ENCODE measurements at places on chromosomes 13 and 19.

DNA sequence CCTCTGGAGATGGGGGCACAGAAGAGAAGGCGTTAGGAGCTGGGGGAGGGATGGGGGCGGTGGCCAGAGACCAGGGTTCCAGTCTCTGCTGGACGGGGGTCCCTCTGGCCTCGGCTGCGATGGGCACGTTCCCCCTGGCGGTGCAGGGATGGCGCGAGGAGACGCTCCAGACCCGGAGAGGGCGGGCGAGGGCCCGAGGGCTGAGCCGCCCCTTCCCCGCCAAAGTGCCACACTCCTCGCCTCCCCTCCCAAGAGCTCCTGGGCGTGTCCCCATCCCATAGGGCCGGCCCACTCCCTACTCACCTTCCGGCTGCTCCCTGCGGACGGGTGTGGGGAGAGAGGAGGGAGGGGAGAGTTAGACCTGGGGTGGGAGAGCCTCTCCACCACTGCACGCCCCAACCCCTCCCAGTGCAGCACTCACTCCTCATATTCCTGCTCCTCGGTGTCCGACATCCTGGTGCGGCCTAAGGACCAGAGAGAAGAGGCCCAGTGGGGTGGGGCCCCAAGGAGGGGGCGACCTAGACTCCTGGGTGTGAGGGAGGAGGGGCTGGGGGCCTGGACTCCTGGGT, 2.2 kb downstream of the TNNT1 start:
- H3K4me3 ChIP-seq, result peak overlapping the region; percentile 63
- H3K27ac ChIP-seq, result no peak overlapping the region
- no peaks in the 10 kb centered on the region for H3K36me3 ChIP-seq

DNA sequence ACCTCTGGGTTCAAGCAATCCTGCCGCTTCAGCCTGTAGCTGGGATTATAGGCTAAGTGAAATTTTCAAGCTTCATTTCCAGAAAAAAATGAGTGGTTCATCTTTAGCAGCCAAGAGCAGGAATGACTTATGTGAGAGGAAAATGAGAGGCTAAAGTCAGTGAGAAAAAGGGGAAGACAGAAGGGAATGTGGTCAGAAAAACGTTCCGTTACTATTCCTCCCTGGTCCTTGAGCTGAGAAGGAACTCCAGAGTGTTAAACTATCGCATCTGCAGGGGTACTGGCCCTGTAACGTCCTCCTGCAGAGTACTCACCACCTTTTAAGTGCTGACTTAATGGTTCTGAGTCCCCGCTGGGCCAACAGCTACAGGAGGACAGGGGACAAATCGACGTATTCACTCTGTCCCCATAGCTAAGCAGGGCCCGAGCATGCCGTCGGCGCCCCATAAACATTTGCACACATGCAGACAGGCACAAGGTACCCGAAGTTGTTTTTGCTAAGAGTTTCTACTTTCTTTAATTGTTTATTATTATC, 88.1 kb downstream of the FLT1 start:
- H3K27ac ChIP-seq, result no peak overlapping the region
- DNase-seq, result no peak
- no peaks in the 10 kb centered on the region for H3K27me3 ChIP-seq
- H3K4me1 ChIP-seq, result no peaks in the 10 kb centered on the region
- no peak overlapping the region for H3K4me3 ChIP-seq

DNA sequence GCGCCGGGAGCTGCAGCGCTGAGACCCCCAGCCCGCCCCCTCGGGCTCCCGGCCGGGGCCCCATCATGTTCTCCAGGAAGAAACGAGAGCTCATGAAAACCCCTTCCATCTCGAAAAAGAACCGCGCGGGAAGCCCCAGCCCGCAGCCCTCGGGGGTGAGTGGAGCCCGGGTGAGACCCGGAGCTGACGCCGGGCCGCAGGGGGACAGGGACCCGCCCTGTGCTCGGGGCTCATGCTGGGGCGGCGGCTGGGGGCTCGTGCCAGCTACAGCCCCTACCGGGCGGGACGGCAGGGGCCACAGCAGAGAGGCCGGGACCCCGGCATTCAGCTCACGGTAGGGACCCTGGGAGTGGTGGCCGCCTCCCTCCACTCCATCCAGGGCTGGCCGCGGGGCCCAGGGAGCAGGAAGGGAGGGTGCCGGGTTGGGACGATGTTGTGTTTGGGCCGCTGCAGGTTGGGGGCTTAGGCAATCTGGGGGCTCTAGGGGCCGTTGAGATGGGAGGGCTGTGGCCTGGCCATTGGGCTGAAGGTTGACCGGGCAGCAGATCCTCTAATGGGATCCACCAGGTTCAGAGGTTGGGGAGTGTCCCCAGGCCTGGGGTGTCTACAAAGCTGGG, 482 bp downstream of the ARHGAP45 start:
- H3K4me1 ChIP-seq, result peaks cover 24% of the 10 kb centered on the region
- no peak overlapping the region for H3K27ac ChIP-seq

GRCh38 chr13:59700281-59700680, 463.4 kb downstream of the DIAPH3 start:
- no peaks in the 10 kb centered on the region for H3K36me3 ChIP-seq
- no peak overlapping the region for H3K4me3 ChIP-seq
- no peaks in the 10 kb centered on the region for H3K27me3 ChIP-seq

DNA sequence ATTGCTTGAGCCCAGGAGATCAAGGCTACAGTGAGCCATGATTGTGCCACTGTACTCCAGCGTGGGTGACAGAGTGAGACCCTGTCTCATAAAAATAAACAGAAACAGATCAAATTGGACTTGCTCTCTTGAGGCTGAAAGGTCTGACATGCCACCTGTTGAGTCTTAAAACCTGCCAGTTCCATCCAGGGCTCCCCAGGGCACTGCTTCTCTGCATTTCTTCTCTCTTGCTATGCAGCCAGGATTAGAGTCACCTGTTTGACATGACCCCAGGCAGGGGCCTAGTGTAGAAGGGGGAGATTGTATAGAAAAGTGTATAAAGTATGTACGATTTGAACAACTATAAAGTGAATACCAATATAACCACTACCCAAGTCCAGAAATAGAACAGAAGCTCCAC, 45.4 kb downstream of the ARHGAP35 start:
- H3K4me3 ChIP-seq, result no peak overlapping the region
- H3K36me3 ChIP-seq, result peaks cover 2% of the 10 kb centered on the region
- peaks cover 35% of the 10 kb centered on the region for H3K4me1 ChIP-seq
- DNase-seq, result no peak

DNA sequence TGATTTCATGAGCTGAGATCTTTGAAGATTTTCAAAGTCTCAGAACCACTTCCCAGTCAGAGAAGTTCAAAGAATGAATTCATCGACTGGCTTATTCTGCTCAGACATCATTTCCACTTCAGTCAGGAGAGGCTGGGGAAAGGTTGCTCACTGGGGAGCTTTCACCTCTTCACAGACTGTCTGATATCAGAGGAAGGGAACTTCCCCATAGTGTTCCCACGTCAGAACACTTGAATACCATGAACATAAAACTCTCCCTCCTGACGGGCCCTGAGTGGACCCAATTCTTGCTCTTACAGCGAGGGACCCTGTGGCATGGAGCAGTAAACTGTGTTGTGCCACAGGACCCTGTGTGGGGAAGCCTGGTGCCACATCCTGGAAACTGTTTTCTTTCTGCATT, 492.6 kb downstream of the COG6 start:
- no peak overlapping the region for H3K4me3 ChIP-seq
- H3K27me3 ChIP-seq, result no peaks in the 10 kb centered on the region
- no peak for DNase-seq
- H3K36me3 ChIP-seq, result no peaks in the 10 kb centered on the region
- peaks cover 8% of the 10 kb centered on the region for H3K4me1 ChIP-seq
- no peak overlapping the region for H3K27ac ChIP-seq

DNA sequence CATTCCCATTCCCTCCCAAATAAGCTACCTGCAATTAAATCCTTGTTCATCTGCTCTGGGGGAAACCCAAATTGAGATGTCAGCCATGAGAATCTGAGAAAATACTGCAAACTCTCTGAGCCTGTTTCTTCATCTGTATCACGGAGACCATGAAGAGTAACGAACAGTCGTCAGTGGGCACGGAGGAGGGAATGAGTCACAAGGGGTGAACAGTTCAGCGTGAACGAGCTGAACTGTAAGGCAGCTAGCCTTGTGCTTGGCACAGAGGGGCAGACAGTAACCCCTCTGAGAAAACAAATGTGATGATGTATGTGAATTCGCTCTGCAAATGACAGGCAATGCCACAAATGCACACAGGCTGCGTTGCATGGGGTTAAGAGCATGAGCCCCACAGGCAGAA, 288.7 kb downstream of the FOXO1 start:
- H3K4me1 ChIP-seq, result no peaks in the 10 kb centered on the region
- H3K36me3 ChIP-seq, result no peaks in the 10 kb centered on the region
- no peak overlapping the region for H3K4me3 ChIP-seq
- no peaks in the 10 kb centered on the region for H3K27me3 ChIP-seq

DNA sequence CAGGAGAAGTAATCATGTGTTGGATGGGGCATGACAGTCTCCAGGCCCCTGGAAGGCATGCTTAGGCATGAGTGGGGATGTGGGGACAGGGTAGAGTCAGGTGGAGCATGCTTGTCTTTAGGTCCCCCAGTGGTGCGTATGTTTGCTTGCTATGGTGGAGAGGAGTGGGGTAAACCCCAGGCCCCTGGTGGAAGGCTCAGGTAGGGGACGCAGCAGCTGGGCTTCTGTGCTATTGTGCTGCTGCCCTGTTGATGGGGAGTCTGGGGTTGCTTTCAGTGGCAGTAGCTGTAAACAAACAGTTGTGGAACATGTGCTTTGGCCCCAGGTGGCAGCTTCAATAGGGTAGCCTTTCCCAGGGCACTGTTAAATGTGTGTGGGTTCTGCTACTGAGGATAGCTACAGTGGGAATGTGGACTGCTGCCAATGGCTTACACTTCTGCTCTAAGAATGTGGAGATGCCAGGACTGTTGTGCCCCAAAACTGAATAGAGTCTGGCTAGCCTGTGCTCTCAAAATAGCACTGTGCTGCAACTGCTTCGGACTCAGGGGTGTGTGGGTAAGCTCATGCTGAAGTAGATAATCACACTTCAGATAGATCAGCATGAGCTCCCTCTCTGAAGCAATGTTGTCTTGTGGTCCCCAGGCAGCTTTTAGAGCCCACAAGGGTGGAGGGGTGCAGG, 1257.3 kb downstream of the DIAPH3 start:
- no peak for DNase-seq
- no peaks in the 10 kb centered on the region for H3K4me1 ChIP-seq
- H3K27me3 ChIP-seq, result no peaks in the 10 kb centered on the region
- no peak overlapping the region for H3K27ac ChIP-seq
- no peak overlapping the region for H3K4me3 ChIP-seq
- no peaks in the 10 kb centered on the region for H3K36me3 ChIP-seq

DNA sequence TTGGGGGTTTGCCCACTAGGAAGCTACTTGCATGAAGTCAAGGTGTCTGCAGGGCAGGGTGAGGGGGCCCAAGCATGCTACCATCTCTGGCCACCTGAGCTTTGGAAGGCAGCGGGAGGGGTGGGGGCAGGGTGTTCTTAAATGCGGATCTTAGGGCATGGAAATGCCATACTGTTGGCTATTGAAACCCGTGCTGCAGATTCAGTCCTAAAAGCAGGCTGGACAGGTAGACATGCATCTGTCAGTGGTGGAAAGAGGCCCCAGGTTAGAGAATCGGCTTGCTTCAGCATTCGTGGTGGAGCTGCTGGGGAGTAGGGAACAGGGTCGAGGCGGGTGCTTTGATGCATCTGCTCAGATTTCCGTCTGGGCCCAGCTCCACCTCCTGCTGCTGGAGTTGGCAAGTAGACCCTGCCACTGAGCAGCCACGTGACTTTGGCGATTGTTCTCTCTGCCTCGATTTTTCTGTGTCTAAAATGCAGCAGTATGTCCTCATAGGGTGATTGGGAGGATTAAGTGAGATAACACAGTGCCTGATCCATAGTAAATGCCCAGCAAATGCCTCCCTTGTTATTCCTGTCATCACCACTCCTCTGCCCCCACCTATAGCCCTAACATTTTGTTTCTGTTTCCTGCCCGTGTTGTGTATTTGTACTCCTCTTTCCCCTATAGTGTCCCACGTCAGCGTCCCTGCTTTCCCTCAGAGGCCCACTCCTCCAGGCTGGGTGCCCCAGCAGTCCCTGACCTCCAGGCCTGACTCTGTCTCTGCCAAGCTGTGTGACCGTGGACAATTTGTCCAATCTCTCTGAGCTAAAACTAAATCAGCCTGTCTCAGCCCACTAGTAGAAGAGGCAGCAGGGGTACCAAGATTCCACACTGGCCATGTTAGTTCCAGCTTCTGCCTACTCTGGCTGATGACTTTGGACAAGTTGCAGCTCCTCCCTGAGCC, 5.8 kb downstream of the PPP1R37 start:
- H3K36me3 ChIP-seq, result peaks cover 2% of the 10 kb centered on the region
- H3K27me3 ChIP-seq, result no peaks in the 10 kb centered on the region
- H3K4me1 ChIP-seq, result peaks cover 46% of the 10 kb centered on the region
- DNase-seq, result no peak
- peak overlapping the region; percentile 29 for H3K27ac ChIP-seq

DNA sequence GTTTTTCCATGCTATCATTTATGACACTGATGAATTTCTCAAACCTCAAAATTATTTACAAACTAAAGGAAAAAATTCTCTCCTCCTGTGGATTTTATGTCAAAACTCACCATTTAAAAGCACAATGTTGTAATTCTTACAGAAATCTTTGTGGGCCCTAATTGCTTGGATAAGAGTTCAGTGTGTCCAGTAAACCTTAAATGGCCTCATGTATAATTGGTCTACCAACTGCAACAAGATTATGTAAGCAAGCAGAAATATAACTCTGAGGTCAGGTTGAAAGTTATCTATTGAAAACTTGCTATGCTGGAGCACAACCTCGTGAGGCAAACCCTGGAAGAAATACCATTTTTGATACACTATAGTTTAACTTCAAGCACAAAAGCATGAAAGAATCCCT, 22.0 kb downstream of the VWA8 start:
- no peak overlapping the region for H3K27ac ChIP-seq
- no peak overlapping the region for H3K4me3 ChIP-seq
- H3K27me3 ChIP-seq, result no peaks in the 10 kb centered on the region
- H3K4me1 ChIP-seq, result no peaks in the 10 kb centered on the region

GRCh38 chr13:50548586-50548985, 294.9 kb downstream of the DLEU7 start:
- H3K4me3 ChIP-seq, result no peak overlapping the region
- no peaks in the 10 kb centered on the region for H3K27me3 ChIP-seq
- no peak overlapping the region for H3K27ac ChIP-seq

DNA sequence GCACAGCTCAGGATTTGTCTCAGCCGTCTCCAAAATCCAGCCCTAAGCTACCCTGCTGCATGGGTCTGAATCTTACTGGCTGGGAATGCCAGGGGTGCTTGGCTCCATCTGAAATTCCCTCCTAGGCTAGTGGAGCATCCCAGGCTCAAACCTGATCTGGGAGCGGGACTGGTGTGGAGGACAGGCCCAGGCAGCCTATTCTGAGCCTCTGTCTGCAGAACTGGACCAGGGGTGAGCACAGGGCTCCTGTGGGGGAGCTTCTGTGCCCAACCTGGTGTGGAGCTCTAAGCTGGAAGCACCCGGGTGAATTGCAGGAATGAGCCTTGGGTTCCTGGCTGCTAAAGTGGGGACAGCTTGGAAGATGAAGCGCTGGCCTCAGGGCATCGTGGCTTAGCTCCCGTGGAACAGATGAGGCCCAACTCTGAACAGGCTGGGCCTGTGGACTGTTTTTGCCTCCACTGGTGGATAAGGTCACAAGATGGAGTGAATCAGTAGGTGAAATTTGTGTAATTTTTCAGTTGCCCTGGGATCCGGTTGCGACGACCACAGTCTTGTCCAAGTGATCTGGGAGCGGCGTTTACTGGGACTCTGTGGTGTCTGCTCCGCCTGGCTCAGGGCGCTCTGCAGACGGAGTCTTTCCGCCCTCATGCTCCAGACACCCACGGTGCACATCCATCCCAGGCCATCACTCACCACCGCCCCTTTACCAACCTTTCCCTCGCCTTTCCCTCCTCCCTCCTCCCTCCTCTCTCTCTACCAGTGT, 79.5 kb downstream of the TEX29 start:
- no peak overlapping the region for H3K4me3 ChIP-seq
- DNase-seq, result no peak
- no peaks in the 10 kb centered on the region for H3K4me1 ChIP-seq
- H3K27ac ChIP-seq, result no peak overlapping the region
